ENCODE measurements at places on chromosomes 3 and 15. TPM values are rescaled to one million over a fixed set of nuclear protein-coding genes. Genes with fewer than 3 reads are reported as not detected.

PIK3R4 gene
- total RNA-seq, result 19.4 TPM

TGM5 gene
- total RNA-seq, result not detected

DNA sequence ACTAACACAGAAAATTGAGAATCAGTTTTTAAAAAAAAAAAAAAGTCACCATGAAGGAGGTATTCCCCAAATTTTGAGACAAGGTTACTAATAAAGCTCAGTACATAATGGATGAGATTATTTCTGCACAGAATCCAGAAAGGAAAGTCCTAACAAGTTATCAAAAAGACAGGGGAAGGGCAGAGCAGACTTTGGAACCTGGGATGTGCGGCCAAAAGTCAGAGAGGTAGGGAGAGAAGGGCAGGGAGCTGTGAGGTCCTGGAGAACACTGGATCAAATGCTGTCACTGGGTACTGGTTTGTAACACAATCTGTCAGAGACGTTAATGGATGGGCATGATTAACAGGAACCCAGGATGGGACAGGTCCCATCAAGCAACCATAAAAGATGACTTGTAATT is 12.2 kb upstream of the LACTB start:
- DNase-seq, result no peak

- DNase-seq, result peak; percentile 24
Measured at GRCh38 chr15:25862472-25863110, 536 bp downstream of the ATP10A start.

DNA sequence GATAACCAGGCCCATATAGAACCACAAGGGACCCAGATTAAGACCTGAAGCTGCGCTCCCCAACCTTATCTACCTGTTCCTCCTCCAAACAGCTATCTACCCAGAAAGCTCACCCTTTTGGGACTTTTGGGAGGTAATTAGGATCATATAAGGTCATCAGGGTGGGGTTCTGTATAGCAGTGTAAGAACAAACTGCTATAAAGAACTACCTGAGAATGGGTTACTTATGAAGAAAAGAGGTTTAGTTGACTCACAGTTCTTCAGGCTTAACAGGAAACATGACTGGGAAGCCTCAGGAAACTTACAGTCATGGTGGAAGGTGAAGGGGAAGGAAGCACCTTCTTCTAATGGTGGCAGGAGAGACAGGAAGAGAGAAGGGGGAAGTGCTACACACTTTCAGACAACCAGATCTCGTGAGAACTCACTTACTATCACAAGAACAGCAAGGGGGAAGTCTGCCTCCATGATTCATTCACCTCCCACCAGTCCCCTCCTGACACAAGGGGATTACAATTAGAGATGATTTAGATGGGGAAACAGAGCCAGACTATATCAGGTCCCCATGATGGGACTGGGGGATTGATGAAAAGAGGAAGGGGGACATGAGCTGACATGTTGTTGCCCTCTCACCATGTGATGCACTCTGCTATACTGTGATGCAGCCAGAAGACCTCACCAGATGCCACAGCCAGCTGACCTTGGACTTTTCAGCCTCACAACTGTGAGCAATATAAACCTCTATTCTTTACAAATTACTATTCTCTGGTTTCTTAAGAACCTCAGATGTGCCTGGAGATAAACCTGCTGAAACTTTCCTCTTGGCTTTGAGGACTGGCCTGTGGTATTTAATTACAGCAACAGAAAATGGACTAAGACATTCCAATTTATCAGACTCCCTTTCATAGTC is 15.3 kb upstream of the FMN1 start:
- DNase-seq, result no peak

DNA sequence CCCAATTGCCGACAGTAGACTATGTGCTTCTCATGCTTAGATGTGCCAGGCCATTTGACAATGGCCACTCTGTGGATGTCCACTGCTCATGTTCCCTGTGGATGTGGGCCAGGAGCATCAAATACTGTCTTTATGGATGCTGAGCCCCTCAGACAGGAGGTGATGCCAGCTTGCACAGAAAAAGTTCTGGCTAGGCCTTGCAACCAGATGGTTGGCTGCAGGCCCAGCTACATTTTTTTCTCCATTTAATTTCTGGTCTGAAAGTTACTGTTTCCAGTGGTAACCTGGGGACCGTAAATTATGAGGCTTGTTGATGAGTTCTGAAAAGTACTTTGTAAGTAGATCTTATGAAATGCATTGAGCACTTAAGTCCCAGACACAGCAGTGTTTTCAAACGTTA is 228.5 kb downstream of the CHL1 start:
- DNase-seq, result no peak

Measured in cardiac muscle cell (in vitro differentiated cells and primary cell).